ENCODE measurements at places on chromosomes 3 and 15. TPM values are rescaled to one million over a fixed set of nuclear protein-coding genes. Genes with fewer than 3 reads are reported as not detected.

- no peaks in the 10 kb centered on the region for H3K27me3 ChIP-seq
- DNase-seq: no peak
- no peaks in the 10 kb centered on the region for H3K36me3 ChIP-seq
- no peaks in the 10 kb centered on the region for H3K4me1 ChIP-seq
Measured at GRCh38 chr15:29401644-29402043, 132.0 kb upstream of the NSMCE3 start.

DNA sequence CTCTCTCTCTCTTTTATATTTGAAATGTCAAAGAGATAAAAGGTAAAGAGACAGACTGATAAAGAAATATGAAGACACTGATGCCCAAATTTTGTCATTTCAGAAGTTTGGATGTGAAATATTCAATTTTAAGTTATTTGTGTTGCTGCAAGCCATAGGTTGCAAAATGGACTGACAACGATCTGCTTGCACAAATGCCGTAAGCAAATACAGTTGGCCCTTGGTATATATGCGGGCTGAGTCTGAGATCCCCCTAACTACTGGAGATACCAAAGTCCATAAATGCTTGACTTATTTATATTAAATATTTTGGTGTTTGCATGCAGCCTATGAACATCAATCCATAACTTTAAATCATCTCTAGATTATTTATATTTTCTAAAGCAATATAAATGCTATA, 1459.1 kb upstream of the ALCAM start:
- no peak overlapping the region for H3K4me3 ChIP-seq
- H3K4me1 ChIP-seq: no peaks in the 10 kb centered on the region
- no peak overlapping the region for H3K27ac ChIP-seq
- no peak for DNase-seq
- H3K36me3 ChIP-seq: no peaks in the 10 kb centered on the region

- peaks cover 13% of the 10 kb centered on the region for H3K36me3 ChIP-seq
- H3K27ac ChIP-seq: peak overlapping the region; percentile 87
- H3K27me3 ChIP-seq: no peaks in the 10 kb centered on the region
- H3K4me3 ChIP-seq: no peak overlapping the region
Measured at GRCh38 chr3:45008117-45008516, 18.0 kb upstream of the CLEC3B start.

DNA sequence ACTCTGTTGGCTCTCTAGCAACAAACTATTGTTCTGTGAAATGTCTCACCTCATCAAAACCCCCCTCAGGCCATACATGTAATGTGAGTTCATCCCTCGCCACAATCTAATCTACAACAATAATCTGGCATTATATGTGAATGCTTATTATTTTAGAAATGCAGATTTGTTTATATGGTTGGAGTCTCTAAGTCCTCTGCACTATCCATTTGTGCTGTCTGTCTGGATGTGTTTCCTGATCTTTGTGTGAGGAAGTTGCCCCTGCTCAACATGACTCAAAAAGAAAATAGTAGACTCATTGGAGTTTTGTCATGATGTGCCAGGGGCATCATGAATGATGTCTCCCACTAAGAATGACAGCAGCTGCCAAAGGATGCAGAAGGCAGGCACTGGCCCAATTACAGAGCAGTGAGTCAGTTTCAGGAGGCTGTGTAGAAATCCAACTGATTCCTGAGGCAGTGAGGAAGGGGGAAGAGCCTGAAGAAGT, 161.6 kb upstream of the PDZRN3 start:
- H3K27me3 ChIP-seq: no peaks in the 10 kb centered on the region
- H3K27ac ChIP-seq: peak overlapping the region; percentile 18
- no peaks in the 10 kb centered on the region for H3K36me3 ChIP-seq
- H3K4me3 ChIP-seq: no peak overlapping the region

- DNase-seq: no peak
- no peaks in the 10 kb centered on the region for H3K27me3 ChIP-seq
- no peaks in the 10 kb centered on the region for H3K36me3 ChIP-seq
- H3K27ac ChIP-seq: peak overlapping the region; percentile 17
- peaks cover 20% of the 10 kb centered on the region for H3K4me1 ChIP-seq
Measured at GRCh38 chr3:64958199-64958843, 270.5 kb upstream of the ADAMTS9 start.

GRCh38 chr15:71891026-71891425, 80.7 kb downstream of the NR2E3 start:
- H3K4me3 ChIP-seq: no peak overlapping the region
- no peaks in the 10 kb centered on the region for H3K4me1 ChIP-seq
- no peak for DNase-seq
- no peak overlapping the region for H3K27ac ChIP-seq
- H3K27me3 ChIP-seq: no peaks in the 10 kb centered on the region

GRCh38 chr3:153090973-153091372, 71.1 kb upstream of the RAP2B start:
- H3K4me3 ChIP-seq: no peak overlapping the region
- no peak for DNase-seq
- no peak overlapping the region for H3K27ac ChIP-seq
- no peaks in the 10 kb centered on the region for H3K27me3 ChIP-seq
- no peaks in the 10 kb centered on the region for H3K36me3 ChIP-seq

DNA sequence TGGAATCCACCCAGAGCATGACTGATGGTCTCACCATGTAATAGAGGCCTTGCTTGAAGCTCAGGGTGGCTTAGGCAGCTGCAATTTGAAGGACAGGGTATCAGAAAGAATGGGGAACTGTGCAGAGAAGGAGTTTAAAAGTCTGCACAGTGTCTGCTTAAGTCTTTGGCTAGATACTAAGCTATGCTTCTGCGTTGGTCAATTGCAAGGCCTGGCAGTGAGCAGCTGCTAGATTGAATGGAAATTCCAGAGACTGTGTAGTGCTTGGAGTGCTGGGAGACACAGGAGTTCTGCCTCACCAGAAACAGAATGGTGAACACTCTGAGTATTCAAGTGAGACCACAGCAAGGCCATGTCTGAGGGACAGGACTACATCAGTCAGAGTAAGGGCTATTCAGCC, 17.3 kb upstream of the ATP10A start:
- H3K4me1 ChIP-seq: no peaks in the 10 kb centered on the region
- H3K36me3 ChIP-seq: no peaks in the 10 kb centered on the region
- H3K27ac ChIP-seq: no peak overlapping the region
- no peaks in the 10 kb centered on the region for H3K27me3 ChIP-seq
- no peak overlapping the region for H3K4me3 ChIP-seq
- no peak for DNase-seq

DNA sequence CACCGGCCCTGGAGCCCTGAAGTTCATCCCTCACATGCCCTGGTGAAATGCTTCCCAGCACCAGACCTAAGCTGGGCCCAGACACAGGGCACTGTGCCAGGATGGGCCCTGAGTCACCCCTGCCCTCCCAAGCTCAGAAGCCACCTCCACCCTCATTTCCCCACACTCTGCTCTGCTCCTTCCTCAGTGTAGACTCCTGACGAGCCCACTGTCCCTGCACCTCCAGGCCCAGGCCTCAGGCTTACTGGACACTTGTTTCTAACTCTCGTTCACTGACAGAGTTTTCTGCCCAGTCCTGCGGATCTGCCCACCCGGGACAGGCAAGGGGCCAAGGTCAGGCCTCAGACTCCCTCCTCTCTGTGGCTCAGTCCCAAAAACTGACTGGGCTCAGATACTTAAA, 112.6 kb upstream of the RNF7 start:
- no peaks in the 10 kb centered on the region for H3K27me3 ChIP-seq
- no peaks in the 10 kb centered on the region for H3K36me3 ChIP-seq
- no peak overlapping the region for H3K27ac ChIP-seq

DNA sequence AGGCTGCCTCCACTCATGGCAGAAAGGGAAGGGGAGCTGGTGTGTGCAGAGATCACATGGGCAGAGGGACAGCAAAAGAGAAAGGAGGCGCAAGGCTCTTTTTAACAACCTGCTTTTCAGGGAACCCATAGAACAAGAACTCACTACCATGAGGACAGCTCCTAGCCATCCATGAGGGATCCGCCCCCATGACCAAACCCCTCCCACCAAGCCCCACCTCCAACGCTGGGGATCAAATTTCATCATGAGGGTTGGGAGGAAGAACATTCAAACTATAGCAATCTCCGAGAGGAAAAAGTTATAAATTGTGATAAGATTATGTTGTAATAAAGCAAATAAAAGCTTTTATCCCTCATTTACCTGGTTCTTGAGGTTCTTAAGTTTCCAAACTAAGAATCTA, 84.7 kb upstream of the LMCD1 start:
- no peak overlapping the region for H3K27ac ChIP-seq
- no peak overlapping the region for H3K4me3 ChIP-seq
- H3K27me3 ChIP-seq: no peaks in the 10 kb centered on the region
- H3K4me1 ChIP-seq: no peaks in the 10 kb centered on the region

DNA sequence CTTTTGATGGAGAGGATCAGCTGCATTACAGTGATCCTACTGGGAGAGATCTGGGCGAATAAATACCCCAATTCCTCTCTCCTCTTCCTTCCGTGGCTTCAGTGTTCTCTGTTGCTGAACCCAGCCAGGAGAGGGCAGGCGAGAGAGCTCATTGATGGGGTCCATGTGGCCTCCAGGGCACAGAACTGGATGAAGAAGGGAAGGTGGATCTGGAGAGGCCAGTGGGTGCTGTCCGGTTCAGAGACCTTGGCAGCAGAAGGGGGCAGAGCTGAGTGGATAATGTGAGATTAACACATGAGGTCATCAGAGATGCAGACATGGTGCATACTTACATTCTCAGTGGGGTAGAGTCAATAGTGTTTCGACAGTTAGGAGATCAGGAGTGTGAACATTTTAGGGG, 193.6 kb downstream of the CLSTN2 start:
- no peak for DNase-seq
- no peaks in the 10 kb centered on the region for H3K27me3 ChIP-seq
- H3K36me3 ChIP-seq: no peaks in the 10 kb centered on the region
- no peak overlapping the region for H3K4me3 ChIP-seq

GRCh38 chr3:8840556-8840955, 71.1 kb upstream of the OXTR start:
- H3K4me3 ChIP-seq: no peak overlapping the region
- H3K27ac ChIP-seq: no peak overlapping the region
- no peak for DNase-seq
- H3K4me1 ChIP-seq: no peaks in the 10 kb centered on the region
- H3K36me3 ChIP-seq: no peaks in the 10 kb centered on the region
- H3K27me3 ChIP-seq: no peaks in the 10 kb centered on the region

DNA sequence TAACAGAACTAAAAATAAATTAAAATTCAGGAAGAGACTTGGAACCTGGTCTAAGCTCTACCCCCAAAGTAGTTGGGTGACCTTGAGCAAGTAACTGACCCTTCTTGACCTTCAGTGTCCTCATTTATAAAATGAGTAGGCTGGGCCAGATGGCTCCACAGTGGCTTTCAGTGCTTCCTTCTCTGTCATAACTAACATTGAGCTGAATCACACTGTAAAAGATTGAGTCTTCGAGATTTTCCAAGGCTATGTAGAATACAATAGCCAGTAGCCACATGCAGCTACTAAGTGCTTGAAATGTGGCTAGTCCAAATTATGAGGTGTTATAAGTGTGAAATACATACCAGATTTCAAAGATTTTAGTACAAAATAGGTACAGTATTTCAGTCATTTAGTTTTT, 313.3 kb downstream of the MECOM start:
- no peak overlapping the region for H3K4me3 ChIP-seq
- no peaks in the 10 kb centered on the region for H3K36me3 ChIP-seq
- DNase-seq: no peak
- no peaks in the 10 kb centered on the region for H3K4me1 ChIP-seq

GRCh38 chr3:48232734-48233133, 8.2 kb upstream of the ZNF589 start:
- H3K36me3 ChIP-seq: no peaks in the 10 kb centered on the region
- H3K27ac ChIP-seq: peak overlapping the region; percentile 62
- H3K4me3 ChIP-seq: no peak overlapping the region
- peaks cover 36% of the 10 kb centered on the region for H3K4me1 ChIP-seq
- H3K27me3 ChIP-seq: no peaks in the 10 kb centered on the region

DNA sequence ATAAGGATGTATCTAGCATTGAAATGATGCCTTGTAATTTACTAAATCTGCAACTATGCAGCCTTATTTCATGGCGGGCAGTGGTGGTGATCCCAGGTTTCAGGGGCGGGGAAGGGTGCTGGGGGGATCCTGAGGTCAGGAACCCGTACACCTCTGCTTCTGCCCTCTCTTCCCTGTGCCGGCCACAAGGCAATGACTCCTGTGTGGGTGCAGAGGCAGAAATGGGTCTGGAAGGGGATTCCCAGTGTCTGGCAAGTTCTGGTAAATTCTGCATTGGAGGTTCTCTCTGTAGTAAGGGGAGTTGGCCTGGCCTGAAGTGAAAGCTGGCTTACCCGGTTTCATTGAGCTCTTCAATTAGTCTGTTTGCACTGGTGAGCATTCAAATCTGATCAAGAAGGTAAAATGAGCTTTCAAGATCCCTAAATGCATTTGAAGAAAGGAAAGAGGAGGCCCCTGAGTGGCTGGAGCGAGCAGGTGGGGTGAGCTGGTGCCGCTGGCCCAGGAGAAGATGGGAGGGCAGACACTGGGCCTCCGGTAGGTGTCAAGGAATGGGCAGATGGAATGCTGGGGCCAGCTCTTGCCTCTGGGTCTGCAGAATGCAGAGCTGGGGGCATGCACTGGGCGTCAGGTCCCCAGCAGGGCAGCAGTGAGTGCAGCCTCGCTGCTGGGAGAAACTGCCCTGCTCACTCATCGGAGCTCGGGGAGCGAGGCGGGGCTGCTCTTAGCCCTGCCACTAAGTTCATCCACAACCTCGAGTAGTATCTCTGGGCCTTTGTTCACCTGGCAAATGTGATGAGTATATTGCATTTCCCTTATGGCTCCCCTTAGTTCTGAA, 13.7 kb downstream of the NRROS start:
- H3K4me1 ChIP-seq: peaks cover 12% of the 10 kb centered on the region
- no peak overlapping the region for H3K4me3 ChIP-seq
- DNase-seq: no peak
- no peaks in the 10 kb centered on the region for H3K36me3 ChIP-seq

DNA sequence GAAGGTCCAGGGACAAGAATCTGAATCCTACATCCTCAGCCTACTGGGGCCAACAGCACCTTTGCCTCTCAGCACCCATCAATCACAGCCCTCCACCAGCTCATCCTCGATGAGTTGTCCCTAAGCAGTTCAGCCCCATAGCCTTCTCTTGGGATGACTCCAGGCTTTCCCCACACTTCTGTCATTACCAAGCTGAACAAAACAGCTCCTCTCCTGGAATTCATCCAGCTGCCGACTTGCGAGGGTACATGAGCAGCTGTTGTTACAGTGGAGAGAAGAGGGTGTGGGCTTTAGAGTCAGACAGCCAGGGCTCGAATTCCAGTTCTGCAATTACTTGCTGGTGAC, 69.0 kb upstream of the THBS1 start:
- no peak for DNase-seq
- H3K27ac ChIP-seq: no peak overlapping the region
- H3K4me3 ChIP-seq: no peak overlapping the region
- H3K27me3 ChIP-seq: no peaks in the 10 kb centered on the region
- H3K36me3 ChIP-seq: no peaks in the 10 kb centered on the region

PLSCR2 gene
- total RNA-seq: not detected

FBXL2 gene
- 5.9 TPM for total RNA-seq

KIF7 gene
- total RNA-seq: 7.9 TPM

FAM107A gene
- total RNA-seq: 88.6 TPM

IGSF11 gene
- total RNA-seq: 3.4 TPM

PLA2G4B gene
- total RNA-seq: 34.1 TPM

ATP13A5 gene
- total RNA-seq: not detected

CIDEC gene
- 51.3 TPM for total RNA-seq
